Osteoblast (primary cell): ENCODE measurements at places on chromosomes 13 and 19.
A peak's percentile ranks its signal among the peaks of the same experiment; 100 is the strongest.

DNA sequence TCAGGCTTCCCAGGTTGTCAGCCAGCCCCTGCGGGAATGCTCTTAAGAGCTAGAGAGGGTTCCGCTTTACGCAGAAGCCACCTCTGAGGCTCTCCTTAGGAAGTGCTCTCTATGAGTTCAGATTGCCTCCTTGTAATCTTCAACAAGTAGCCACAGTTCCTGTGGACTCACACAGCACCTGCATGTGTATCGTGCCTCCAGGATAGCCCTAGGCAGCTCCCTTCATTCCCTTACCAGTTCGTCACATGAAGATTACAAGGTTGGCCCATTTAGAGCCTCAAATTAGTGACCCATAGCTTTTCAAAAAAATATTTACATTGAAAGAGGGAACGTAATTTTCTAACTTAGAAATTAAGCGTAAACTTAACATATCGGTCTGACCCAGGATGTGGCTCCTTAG lies 284.3 kb downstream of the MTUS2 start:
- DNase-seq, result no peak

- DNase-seq, result no peak
Observed at GRCh38 chr19:43332058-43332922, 21.2 kb upstream of the CD177 start.

DNA sequence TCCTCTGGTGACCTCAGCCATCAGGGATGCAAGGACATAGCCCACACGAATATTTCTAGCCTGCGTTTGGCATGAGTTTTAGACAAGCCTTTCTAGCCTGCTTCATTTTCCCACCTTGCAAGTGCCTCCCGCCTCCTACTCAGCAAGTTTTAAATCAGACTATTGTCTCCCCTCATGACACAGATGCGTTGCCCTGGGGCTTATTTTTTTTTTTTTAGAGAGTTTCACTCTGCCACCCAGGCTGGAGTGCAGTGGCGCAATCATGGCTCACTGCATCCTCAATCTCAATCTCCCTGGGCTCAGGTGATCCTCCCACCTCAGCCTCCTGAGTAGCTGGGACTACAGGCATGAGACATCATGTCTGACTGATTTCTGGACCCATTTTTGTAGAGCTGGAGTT lies 14.6 kb downstream of the GJB2 start:
- DNase-seq, result no peak

DNA sequence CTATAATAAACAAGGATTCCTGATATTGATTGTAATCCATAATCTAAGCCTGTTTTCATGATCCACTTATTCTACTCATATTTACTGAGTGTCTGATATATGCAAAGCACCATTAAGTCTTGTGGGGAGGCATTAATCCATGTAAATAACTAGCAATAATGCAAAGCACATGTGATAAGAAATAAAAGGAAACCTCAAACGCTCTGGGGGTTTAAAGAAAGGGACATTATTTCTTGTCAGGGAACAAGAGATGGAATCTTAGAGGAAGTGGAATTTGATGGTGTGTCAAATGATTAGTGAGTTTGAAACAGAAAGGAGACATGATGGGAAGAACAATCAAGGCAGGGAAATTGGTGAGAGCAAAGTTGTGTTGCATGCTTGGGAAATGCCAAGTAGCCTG lies 57.4 kb upstream of the FLT1 start:
- DNase-seq, result no peak

DNA sequence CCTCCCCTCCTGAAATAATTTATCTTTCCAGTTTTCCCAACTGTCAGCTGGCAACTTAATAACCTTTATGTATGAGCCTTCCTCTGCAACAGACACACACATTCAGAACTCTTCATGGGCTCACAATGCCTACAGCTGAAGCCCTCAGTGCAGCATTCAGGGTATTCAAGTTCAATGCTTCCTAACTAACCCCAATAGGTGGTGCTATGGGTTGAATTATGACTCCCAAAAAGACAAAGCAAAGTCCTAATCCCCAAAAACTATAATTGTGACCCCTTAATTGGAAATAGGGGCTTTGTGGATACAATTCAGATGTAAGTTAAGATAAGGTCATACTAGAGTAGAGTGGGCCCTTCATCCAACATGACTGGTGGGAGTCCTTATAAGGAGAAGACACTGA lies 202.2 kb downstream of the SUCLA2 start:
- DNase-seq, result no peak

GRCh38 chr13:76621705-76622104 lies 264.5 kb downstream of the KCTD12 start:
- DNase-seq, result no peak

DNA sequence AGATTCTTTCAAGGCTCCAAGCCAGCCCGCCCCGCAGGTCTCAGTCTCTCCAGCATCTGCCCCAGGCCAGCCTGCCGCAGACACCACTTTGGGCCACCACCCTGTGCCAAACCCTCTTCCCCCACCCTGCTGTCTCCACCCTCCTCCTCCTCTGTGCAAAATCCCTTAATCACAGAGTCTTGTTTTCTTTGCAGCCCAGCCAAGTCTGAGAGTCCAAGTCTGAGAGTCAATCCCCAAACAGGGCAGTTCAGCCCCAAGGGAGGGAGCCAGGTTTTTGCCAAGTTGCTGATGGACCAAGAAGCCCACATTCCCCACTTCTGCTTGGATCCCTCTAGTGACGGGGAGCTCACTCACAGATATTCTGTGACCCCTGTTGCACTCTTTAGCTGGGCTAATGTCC lies 3.1 kb downstream of the ADAMTS10 start:
- DNase-seq, result peak; percentile 99

DNA sequence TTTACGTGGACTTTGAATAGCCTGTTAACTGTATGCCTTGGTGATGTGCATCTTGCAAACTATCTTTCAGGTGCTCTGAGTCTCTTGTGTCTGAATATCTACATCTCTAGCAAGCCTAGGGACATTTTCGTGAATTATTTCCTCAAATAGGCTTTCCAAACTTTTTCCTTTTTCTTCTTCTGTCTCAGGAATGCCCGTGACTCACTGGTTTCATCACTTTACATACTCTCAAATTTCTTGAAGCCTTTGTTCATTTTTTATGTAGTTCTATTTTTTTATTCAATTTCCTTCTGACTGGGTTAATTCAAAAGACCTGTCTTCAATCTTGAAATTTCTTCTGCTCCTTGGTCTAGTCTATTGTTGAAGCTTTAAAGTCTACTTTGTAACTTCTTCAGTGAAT lies 332.2 kb downstream of the OXGR1 start:
- no peak for DNase-seq

GRCh38 chr13:47220453-47221140 lies 323.7 kb upstream of the HTR2A start:
- DNase-seq, result no peak
